CD4-positive, alpha-beta T cell treated with Interleukin-12 subunit alpha and Interleukin-12 subunit beta, for 1 hour (primary cell): ENCODE measurements at places on chromosomes 5 and 9.
A peak's percentile ranks its signal among the peaks of the same experiment; 100 is the strongest.

DNA sequence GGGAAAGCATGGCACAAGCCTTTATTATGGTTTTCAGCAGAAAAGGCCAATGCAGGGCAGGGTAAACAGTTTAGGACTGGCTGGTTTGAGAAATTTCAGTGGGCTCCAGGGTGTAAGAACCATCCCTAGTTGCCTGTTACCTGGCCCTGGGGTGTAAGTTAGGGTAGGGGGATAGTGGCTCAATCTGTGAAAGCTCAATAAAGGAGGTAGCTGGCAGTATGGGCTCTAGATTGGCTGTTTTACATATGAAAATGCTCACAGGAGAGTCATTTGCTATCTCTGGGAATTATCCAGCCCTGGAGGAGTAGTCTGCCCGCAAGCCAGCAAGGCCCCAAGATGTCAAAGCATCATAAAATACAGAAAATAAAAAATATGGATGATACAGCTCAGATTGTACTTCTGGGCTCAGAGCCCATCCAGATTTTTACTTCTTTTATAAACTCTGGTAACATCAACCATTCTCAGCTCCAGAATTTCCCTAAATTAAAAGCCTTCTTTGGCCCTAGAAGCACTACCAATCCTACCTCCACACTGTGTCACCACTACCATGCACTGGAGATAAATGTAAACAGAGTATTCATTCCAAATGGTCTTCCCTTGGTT lies 31.1 kb downstream of the SSBP2 start:
- no peak for DNase-seq

- peak; percentile 90 for DNase-seq
Measured at GRCh38 chr5:134524826-134525682, at the start of gene JADE2. Gene JADE2, plus strand, starts transcription at chr5:134525670. Its CDS starts 10,188 bp downstream, at chr5:134535858.

GRCh38 chr9:115759426-115759825 lies 394.2 kb upstream of the PAPPA start:
- DNase-seq: no peak

GRCh38 chr5:37640088-37640487 lies 199.8 kb downstream of the GDNF start:
- DNase-seq: no peak

GRCh38 chr5:138064526-138064925 lies 19.3 kb upstream of the WNT8A start:
- DNase-seq: no peak

GRCh38 chr5:66840511-66841013 lies 244.4 kb downstream of the MAST4 start:
- no peak for DNase-seq
